ENCODE measurements at places on chromosomes 7 and 10.

GRCh38 chr7:83976302-83976701 is 218.3 kb downstream of the SEMA3A start:
- DNase-seq, result no peak

DNA sequence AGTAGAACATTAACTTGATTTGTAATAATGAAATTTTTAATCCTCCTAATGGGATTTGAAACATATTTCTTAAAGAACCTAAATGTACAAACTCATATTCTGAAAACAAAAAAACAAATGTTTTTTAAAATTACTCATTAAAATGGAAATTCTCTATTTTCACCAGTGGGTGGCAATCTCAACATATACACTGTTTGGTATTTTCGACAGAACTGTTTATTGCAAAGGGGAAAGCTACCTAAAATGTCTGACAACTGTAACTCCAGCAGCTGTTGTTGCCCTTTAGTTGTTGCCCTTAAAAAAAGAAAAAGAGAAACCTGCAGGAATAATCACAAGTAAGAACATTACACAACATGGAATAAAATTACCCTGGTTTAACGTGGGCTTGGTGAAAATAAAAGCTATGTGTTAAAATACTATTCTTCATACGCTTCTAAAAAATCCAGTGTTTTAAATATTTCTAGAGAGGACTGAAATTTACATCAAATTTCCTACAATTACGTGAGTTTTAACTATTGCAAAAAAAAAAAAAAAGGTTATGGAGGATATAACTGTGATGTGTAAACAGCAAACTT is 54.5 kb downstream of the COL1A2 start:
- DNase-seq, result no peak

DNA sequence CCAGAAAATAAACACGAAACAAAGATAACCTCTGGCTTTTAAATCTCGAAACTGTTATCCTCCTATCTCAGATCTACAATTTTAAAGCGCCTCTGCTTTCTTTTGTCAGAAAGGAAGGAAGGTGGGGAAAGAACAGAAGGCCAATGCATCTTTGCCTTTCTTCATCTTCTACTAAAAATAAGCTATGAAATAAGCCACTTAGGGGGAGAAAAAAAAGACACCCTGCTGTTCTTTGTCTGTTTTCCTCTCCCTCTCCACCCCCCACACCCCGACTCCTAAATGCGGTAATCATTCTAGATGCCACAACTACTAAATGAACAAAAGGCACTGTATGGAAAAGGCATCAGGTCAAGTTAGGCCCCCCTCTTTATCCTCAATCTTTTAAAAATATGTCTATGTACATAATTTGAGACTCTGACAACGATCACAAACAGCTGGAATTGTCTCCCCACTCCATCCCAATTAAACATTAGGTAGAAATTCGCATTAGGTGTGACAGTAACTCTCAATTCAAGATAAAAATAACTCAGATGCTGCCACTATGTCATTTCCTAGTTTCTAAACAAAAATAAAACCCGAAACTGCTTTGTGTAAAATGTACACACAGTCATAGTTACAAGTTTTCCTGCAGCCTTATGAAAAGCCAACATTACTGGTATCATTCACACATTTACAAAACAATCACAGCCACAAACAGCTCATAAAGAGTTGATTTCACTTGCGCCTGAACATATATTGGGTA is 2.4 kb downstream of the UBE2H start:
- DNase-seq, result no peak

GRCh38 chr7:139915864-139916716 is 87.0 kb downstream of the TBXAS1 start:
- DNase-seq, result no peak

DNA sequence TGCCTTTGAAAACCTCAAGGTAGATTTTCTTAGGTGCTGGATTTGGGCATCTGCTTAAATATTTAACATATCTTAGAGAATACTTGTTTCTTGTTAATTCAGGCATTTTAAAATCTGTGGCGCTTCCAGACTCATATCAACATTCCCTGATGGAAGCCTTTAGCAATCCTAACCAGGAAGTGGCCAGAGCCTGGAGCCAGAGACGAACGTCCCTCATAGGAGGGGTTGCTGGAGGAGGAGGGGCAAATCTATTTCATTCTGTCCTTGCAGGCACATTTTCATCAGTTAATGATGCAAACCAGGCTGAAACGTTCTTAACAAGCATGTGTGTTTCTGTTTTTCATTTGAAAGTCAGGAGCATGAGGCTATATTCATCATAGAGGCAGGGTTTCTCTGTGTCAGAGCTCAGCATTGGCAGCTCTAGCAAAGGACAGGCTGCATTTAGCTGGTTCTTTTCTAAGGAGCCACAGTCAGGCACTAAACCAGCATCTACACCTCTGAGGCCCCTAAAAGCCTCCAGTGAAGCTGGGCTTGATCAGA is 17.8 kb upstream of the IFIT2 start:
- no peak for DNase-seq

DNA sequence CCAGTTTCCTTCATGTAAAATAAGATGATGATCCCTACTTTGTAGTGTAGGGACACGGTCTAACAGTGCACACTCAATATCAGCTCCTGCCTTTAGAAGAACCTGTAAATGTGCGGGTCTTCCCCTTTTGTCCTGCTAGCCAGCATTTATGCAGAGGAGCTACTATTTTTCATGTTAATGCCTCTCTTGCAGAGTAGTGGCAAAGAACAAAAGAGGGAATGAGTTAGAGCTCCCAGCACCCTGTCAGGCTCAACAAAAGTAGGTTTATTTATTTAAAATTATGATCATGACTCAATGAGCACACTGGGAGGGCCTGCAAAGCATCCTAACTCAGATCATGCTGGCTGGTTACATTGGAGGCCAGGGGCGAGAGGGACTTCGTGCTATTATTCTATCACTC is 414.5 kb upstream of the COBL start:
- DNase-seq, result no peak

DNA sequence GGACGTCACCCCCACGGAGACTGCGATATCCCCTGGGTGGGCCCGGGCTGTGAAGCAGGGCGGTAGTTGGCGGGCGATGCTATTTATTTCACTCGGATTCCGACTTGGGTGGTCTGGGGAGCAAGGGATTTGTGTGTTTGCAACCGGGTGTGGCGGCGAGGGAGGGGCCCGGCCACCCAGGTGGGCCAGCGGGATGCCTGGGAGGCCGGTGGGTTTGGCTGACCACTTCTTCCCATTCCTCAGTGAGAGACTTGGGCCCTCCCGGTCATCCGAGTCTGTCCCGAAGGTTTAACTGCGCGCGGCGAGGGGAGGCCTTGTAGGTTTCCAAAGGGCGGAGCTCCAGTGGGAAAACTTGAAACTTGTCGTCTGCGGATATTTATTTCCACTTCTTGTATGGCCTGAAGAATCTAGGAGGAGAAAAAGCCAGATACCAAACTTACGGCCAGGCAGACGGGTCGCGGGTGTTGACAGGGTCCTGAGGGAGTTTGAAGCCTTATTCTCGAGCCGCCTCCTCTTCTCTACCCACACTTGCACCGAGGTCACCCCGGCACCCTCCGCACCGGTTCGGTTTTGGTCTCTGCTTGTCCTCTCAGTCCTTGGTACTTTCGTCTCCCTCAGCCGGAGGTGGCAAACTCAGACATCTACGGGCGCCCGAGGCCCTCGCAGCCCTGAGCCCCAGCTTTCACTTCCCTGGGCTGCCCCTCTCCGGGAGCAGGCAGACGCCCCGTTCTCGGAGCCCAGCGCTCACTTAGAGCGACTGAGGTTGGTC is 17.9 kb downstream of the ZNF316 start:
- no peak for DNase-seq

DNA sequence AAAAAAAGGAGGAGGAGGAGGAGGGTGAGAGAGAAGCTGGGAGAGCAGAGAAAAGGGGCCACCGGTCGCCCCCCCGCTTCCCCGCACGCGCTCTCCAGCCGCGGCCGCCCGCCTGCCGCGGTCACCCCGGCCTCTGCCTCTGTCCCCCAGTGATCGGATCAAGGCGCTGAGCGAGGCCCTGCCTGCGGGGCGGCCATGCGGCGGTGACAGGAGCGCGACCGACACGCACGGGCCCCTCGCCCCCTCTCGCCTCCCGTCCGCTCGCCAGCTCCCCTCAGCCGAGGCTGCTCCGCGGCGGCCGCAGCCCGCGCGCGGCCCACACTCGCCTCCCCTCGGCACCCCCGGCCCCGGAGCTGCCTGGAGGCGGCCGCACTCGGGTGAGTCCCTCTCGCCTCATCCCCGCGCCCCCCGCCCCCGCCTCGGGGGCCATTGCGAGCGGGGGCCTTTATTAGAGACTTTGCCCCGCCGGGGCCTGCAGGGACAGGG is at the start of gene GTF2I:
Gene GTF2I, plus strand, starts transcription at position 27 of the 486 bp plus-strand sequence. CDS start 31,411 bp downstream, outside the sequence.
- no peak for DNase-seq

DNA sequence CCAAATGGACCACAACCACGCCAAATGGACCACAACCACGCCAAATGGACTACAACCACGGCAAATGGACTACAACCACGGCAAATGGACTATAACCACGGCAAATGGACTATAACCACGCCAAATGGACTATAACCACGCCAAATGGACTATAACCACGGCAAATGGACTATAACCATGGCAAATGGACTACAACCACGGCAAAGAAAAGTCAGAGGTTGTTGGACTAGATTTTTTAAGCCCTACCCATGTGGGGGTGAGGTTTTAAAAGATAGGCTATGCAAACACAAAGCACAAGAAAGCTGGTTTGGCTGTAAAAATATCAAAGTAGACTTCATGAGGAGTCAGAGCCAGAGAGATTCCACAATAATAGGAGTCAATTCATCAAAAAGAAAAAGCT is 55.8 kb downstream of the NCAPG2 start:
- no peak for DNase-seq

- no peak for DNase-seq
Observed at GRCh38 chr10:51905032-51905431, 205.6 kb upstream of the CSTF2T start.

GRCh38 chr7:24975644-24976260 is 4.2 kb downstream of the OSBPL3 start:
- no peak for DNase-seq

GRCh38 chr10:123741146-123741545 is 75.0 kb downstream of the GPR26 start:
- DNase-seq, result no peak

- DNase-seq, result no peak
Observed at GRCh38 chr7:151669762-151670161, 150.1 kb upstream of the RHEB start.

GRCh38 chr7:72785166-72785955 is 42.6 kb downstream of the TYW1B start:
- no peak for DNase-seq

DNA sequence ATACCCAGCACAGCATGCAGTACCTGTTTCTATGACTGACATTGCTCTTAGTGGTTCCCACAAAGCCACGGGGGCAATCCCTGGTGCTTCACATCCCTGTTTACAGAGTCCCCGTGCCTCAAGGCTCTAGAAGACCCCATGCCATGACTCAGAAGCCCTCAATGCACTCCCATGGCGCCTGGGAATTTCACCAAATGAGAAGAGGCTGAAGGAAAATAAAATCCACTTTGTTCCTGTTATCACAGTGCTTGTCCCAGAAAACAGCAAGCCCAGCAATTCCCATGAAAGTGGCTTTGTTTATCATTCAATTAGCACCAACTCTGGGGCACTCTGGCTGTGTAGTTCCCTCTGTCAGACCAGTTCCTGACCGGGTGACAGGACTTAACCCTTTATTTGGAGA is 268.3 kb downstream of the TNS3 start:
- DNase-seq, result no peak

DNA sequence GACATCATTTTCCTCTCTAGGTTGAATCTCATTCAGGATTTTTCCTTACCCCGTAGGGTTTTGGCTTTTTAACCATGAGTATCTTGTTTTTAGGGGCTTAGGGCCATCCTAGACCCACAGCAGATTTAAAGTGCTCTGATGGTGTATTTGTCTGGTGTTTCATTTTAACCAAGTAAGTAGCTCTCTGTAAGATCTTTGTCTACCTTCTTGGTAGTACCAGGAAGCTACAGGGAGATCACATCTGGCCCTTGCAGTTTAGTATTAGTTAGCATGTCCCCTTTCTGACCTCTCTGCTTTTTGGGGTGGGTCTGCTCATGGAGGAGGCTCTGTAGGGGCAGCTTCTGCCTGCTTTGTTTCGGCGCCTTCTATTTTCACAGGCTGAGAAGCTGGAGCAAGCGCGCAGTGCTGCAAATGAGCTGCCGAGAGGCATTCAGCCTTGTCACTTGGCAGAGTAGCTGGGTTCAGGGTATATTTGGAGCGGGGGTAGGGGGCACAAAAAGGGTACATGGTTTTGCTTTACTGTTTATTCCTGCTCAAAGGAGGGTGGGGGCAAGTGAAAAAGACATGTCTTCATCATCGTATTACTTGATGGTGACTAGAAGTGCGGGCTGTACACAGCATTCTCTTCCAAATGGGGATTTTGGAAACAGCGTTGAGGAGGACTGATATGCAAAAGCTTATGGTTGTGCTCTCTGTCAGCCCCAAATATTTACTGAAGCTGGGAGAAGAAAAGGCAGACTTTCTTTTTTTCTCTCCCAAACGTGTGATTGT is 146.3 kb downstream of the CELF2 start:
- no peak for DNase-seq

DNA sequence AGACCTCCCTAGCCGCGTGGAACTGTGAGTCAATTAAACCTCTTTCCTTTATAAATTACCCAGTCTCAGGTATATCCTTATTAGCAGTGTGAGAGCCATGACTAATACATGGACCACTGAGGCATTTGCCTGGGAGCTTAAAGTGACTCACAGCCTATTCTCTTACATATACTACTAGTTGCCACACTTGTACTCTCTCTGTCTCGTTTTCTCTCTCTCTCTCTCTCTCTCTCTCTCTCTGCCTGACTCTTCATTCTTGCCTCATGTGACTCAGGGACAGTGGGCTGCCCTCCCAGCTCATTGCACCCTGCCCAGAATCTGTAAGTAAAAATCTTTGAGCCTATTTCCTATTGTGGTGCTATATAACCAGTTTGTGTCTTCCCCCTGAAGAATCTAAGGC is 238.5 kb upstream of the MAGI2 start:
- DNase-seq, result no peak

DNA sequence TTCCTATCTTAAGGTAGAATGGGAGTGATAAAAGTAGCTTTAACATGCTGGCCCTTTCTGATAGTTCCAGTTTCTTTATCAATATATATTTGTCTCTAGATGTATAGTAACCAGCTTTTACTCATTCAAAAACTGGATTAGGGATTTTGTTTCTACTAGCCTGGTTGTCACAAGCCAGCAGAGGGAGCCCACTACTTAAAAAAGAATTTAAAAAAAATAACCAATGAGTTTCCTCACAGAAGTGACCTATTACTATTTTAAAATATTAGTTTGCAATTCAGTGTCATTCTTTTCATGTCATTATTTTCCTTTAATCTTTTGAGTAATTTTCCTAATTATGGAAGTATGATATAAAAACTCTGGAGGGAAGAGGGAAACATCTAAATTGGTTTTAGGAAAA is 142.1 kb downstream of the PHTF2 start:
- no peak for DNase-seq

DNA sequence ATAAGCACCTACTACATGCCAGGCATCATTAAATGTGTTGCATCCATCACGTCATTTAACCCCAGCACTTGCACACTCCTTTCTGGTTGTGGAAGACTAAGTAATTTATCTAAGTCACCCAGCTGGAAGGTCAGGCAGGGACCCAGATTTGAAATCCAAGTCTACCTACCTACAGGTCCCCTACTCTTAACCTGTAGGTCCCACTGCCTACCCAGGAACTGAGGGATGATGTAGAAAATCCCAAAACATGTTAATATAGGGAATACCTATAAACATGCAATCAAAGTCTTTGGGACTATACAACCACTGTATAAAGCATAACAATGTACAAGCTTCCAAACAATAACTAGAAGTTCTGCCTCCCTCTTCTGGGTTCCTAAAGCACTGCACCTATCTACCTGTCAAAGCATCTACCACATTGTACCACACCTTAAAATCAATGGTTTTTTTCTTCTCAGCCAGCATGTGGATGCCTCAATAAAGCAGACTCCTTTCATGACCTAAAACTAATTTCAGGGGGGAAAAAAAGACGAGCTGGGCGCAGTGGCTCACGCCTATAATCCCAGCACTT is 5.6 kb downstream of the IL6 start:
- DNase-seq, result no peak
